Cortex of kidney (tissue), 1 donor: ENCODE measurements at places on chromosomes 1 and 21.

GRCh38 chr21:29430576-29430975 lies 131.9 kb downstream of the BACH1 start:
- DNase-seq = no peak

- no peak for DNase-seq
Measured at GRCh38 chr1:223702735-223703667, 9.3 kb upstream of the CAPN2 start.

DNA sequence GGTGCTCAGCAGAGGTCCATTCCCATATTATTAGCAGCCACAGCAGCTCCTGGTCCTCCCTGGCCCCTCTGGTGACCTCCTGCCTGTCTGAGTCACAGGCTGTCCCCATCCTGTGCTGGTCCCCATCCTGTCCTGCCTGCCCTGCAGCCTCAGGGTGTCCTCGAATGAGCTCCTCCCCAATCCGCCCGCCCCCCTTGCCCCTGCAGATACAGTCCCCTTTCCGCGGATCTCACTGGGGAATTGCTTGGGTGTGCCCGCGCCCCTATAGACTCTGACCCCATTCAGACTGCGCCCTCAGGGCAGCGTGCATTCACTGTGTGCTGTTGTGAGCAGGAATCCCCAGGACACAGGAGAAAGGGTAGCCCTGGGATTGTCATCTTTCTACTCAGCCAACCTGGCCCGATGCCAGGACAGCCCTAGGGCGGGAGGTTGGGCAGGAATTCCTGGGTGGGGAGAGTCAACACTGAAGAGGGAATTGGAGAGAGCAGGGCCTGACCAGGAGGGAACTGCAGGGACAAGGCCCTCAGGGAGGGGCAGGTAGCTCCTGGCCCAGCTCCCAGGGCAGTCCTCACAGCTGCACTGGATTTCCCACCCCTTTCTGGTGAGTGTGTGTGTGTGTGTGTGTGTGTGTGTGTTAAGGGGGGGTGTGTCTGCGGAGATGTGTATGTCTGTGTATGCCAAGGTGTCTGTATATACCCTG lies 1.1 kb upstream of the GUCA2A start:
- no peak for DNase-seq

GRCh38 chr1:109529881-109530456 lies 9.7 kb upstream of the GPR61 start:
- DNase-seq = no peak

GRCh38 chr1:27649306-27649635 lies 14.3 kb upstream of the FGR start:
- DNase-seq = no peak

DNA sequence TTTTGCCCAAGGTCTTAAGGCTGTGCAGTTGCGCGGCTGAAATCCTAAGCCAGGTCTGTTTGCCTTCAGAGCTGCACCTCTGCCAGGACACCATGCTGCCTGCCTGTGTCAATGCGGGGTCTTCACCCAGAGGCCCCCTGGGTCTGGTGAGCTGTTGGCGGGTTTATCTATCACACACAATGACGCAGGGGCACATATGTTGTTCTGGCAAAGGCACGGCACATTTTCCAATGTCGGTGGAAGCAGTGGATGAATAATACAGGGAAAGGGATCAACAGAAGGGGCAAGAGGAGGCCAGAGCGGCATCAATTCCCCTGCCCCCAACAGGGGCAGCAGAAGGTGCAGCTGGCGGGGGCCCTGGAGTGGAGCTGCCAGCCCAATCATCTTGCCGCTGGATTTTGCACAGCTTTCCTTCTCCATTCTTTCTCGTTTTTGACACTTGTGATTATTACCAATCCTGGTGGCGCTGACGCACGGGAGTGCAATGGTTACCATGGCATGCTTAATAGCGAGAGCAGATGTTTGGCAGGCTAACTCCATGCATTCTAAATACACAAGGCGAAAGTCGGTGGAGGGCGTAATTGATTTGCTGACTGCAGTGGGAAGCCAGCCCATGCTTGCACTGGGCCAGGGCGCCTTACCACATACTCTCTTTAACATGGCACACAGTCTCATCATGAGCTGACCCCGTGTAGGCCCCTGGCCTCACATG lies 45.8 kb upstream of the CYP2J2 start:
- no peak for DNase-seq

DNA sequence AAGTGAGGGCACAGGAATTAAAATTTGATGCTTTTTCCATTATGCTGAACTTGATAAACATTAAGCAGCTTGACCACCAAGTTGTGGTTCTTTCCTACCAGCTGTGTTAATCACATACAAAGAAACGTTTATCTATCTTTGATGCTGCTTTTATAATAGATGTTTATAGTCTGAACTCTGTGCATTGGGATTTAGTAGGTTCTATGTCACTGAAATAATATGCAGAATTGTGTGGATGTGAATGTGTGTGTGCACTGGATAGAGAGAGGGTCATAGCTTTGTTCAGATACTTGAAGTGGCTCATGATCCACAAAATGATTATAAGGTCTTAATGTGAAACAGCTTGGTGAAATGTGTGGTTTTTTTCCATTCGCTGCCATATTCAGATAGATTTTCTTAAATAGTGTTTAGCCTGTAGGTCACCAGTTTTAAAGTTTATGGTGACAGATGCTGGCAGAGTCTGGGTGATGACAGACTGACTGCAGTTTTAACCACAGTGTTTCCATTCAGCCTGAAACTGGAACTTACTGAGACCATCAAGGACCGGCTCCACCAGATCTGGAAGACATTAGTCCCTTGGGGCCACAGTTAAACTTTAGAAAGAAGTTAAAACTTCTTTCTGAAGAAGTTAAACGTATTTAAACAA lies 10.2 kb downstream of the DDI2 start:
- DNase-seq = no peak

DNA sequence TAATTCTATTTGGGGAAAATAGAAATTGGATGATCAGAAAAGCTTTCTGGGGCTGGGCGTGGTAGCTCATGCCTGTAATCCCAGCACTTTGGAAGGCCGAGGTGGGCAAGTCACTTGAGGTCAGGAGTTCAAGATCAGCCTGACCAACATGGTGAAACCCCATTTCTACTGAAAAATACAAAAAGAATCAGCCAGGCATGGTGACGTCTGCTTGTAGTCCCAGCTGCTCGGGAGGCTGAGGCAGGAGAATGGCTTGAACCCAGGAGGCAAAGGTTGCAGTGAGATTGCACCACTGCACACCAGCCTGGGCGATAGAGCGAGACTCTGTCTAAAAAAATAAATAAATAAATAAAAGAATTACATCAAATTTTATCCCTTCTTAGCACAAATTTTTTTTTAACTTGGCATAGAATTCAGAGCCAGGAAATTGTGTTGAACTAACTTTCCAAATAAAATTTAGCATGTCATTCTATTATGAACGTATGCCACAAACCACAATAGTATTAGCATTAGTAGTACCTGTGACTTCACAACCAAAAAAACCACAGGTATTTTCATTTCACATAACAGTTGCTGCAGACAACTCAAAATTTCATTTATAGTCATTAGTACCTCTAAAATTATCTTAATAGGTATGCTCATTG lies 4.5 kb upstream of the ANKRD13C start:
- no peak for DNase-seq

DNA sequence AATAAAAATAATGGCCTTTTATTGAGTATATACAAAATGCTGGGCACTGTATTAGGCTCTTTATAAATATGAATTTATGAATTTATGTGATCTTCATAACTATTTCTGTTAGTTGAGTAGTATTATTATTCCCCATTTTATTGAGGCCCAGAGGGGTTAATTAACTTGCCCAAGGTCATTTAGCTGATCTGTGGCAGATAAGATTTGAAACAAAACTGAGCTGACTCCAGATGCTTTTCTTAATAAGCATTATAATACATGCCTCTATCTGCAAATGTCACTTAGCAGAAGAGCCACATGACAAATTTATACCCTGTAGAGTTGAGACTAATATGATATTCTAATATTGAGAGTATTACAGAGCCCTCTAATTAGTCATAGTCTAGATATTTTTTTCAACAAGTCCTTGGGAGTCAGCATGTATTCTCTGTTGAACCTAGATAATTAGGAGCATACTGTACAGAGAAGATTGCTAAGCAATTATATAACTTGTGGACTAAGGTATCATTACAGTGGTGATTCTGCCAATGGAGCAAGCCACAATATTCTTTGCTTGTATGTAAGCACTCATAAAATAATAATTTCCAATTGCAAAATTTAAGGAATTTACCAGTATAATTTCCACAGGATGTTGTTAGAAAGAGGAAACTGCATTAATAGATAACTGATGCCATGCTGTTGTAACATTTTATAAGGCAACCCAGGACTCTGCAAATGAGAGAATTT lies 112.0 kb downstream of the LRRC40 start:
- no peak for DNase-seq

- no peak for DNase-seq
Measured at GRCh38 chr1:43441166-43441893, 12.4 kb downstream of the HYI start.

DNA sequence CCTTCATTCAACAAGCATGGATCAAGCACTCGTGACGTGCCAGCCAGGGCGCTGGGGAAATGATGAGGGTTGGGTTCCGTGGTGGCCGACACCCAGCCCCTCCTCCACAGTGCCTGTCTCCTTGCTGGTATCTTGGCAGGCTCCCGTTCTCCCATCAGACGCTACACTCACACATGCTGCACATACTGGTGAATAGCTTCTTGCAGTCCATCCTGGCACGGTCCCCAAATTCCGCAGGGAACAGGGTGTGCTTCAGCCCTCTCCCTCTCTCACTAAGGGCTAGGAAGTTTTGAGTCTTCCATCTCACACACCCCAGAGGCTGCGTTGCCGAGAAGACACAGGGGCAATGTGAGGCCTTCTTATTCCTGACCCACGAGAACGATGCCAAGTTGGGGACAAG lies 10.1 kb upstream of the MEF2D start:
- DNase-seq = no peak

- DNase-seq = no peak
Measured at GRCh38 chr1:113928187-113928930, 765 bp upstream of the HIPK1 start.

GRCh38 chr1:205783904-205784303 lies 8.6 kb upstream of the RAB29 start:
- no peak for DNase-seq

GRCh38 chr1:101259744-101260148 lies 22.9 kb downstream of the S1PR1 start:
- no peak for DNase-seq

DNA sequence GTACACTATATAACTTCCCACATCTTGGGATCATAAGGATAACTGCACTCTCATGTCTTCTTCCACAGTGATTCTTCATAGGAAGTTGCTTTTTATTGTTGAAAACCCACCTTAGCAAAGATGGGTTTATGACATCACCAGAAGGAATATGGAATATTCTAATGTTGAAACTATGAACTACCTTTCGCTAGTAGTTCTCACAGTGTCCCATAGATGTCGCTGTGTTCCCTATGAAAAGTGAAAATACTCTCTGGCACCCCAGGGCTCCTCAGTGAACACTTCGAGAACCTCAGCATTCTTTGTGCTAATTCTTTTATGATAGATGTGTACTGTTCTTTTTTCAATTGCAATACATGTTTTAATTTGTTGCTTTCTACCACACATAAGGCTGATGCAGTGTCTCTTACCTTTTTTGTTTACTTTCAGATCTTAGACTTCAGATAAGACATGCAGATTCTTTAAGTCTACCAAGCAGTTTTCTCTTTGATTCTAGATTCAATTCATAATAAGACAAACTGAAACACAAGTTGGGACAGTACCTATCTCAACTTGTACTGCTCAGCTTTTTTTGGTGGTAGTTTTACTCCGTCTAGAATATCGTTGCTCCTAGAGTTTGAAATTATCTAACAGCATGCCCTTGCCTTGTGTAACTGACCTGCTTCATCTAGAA lies 90.8 kb downstream of the GTF2B start:
- DNase-seq = no peak

GRCh38 chr1:6776895-6777294 lies 8.4 kb upstream of the CAMTA1 start:
- no peak for DNase-seq

DNA sequence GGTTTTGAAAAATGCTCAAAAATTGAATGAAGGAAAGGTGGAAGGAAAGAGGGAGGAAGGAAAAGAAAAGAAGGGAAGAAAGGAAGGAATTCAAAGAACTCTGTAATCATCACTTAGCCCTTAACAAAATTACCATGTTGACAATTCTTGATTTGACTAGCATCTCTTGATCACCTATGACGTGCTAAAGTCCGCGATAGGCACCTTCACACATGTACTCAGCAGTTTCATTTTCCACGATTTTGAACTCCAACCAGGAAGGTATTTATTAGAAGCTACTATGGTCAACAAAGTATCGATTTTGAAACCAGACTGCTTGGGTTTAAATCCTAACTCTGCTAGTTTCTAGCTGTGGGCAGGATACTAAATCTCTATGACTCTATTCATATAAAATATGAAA lies 146.9 kb downstream of the DAB1 start:
- no peak for DNase-seq

DNA sequence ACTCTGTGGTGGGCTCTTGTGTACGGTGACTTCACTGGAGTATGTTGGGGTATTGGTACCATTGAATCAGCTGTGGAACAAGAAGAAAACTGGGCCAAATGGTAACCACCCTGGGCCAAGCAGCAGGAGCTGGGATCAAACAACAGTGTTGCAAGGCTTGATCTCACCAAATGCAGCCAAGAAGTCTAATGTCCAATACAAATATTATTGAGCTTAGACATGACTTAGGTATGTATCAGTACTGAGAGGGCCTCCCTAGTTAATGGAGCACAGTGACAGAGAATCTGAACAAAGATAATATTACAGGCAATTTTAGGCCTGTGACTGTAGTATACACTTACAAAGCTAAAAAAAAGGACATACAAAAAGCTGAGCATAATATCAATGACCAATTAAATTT lies 604.8 kb downstream of the PLA2G4A start:
- DNase-seq = no peak

- DNase-seq = no peak
Measured at GRCh38 chr1:224182057-224182865, 779 bp upstream of the DEGS1 start.

- DNase-seq = no peak
Measured at GRCh38 chr1:239868058-239868832, 223.4 kb upstream of the FMN2 start.

DNA sequence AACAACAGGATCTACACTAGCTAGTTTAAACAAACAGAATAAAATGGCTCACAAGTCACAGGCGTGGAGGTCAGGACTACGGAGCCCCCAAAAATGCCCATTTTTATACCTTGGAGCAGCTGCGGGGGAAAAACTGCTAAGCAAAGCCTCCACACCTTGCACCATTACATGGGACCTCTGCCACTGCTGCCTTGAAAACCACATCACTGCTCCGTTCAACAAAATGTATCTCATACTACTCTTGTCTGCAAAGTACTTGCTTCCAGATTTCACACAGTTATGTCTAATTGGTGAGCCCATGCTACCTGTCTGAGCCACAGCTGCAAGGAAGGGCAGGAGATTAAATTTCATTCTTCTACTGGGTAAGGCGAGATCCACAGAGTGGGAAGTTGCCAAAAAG lies 24.4 kb downstream of the MRPL39 start:
- DNase-seq = no peak

GRCh38 chr1:223831755-223832636 lies 13.8 kb downstream of the TP53BP2 start:
- no peak for DNase-seq
